ENCODE measurements at places on chromosomes 4 and X.

DNA sequence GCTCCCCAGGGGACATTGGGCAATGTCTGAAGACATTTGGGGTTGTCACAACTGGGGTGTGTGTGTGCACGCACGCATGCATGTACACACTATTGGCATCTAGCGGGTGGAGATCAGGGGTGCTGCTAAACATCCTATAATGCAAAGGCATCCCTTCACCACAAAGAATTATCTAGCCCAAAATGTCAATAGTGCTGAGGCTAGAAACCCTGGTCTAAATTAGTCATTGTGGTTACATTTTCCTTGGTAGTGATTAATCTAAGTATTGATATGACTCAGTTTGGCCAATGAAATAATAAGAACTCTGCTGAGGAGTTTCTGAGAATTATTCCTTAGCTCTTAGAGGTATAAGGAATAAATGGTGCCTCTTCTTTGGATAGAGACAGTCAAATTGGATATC is 200.2 kb downstream of the CLCN4 start:
- no peak for DNase-seq

DNA sequence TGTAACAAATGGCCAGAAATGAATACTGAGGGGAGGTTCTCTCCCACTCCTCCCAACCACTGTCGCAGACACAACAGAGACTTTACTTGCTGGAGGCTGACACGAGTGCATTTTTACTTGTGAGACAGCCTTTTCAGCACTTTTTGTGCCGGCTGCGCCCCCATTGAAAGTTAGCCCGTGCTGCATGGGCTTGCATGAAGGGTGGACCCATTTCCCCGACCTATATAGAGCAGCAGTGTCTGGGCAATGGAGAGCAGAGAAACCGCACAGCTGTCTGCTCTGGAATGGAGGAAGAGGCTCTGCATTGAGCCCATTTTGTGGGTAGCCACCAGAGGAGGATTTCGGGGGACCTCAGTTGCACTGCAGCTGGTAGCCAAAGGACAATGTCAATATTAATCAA is 208.8 kb downstream of the UGT8 start:
- no peak for DNase-seq

DNA sequence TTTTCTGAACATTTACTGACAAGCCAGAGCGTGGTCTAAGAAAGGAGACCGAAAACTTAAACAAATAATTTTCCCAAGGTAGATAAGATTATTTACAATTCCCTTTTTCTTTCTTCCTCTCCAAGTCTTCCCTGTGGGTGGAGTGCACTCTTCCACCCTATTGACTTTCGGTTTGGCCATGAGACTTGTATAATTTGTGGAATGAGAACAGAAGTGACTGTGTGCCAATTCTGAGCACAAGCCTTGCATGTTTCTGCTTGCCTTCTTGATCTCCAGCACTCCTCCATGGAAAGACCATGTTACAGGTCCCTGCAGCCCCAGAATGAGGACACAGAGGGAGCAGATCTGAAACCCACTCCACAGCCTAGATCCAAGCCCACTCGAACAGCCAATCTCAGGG is 150.0 kb upstream of the HPGD start:
- no peak for DNase-seq

- no peak for DNase-seq
Observed at GRCh38 chrX:152932598-152933175, 34.8 kb downstream of the ZNF185 start.

DNA sequence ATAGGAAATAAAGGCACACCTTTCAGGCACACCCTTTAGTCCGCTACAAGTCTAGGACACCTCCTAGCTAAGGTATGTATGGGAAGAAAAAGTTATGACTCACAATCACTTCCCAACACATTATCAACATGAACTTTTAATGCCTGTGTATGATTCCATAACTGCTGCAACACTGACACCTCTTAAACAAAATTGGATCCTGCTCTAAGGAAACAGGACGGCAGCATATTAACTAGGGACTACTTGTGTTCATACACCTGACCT is 2.4 kb upstream of the PPP3CA start:
- no peak for DNase-seq

Data from head of caudate nucleus (tissue), 42 donors.